ENCODE measurements at places on chromosomes 13 and 19. TPM values are rescaled to one million over a fixed set of nuclear protein-coding genes. Genes with fewer than 3 reads are reported as not detected.

- DNase-seq = no peak
- H3K27ac ChIP-seq = no peak overlapping the region
- no peaks in the 10 kb centered on the region for H3K27me3 ChIP-seq
- peaks cover 8% of the 10 kb centered on the region for H3K36me3 ChIP-seq
- peaks cover 14% of the 10 kb centered on the region for H3K4me1 ChIP-seq
- no peak overlapping the region for H3K4me3 ChIP-seq
These were observed 112.3 kb downstream of the MIPEP start for GRCh38 chr13:23776698-23777574.

- H3K36me3 ChIP-seq = no peaks in the 10 kb centered on the region
- H3K4me1 ChIP-seq = peaks cover 11% of the 10 kb centered on the region
- H3K4me3 ChIP-seq = no peak overlapping the region
- no peak overlapping the region for H3K27ac ChIP-seq
These were observed 180.6 kb downstream of the COG6 start for GRCh38 chr13:39836038-39836437.

- H3K4me1 ChIP-seq = peaks cover 15% of the 10 kb centered on the region
- no peaks in the 10 kb centered on the region for H3K27me3 ChIP-seq
- peaks cover 15% of the 10 kb centered on the region for H3K36me3 ChIP-seq
- peak; percentile 82 for DNase-seq
- peak overlapping the region; percentile 83 for H3K27ac ChIP-seq
These were observed 4.3 kb downstream of the BBC3 start for GRCh38 chr19:47226426-47227351.

DIRAS1 gene
- total RNA-seq = 0.55 TPM

RAP2A gene
- total RNA-seq = 33.5 TPM

ASF1B gene
- total RNA-seq = 84.4 TPM

NTN5 gene
- 2.1 TPM for total RNA-seq

All from activated T-cell treated with anti-CD3 and anti-CD28 coated beads, Interleukin-2, amount 50 U/mL, for 72 hours (primary cell).